Activated CD4-positive, alpha-beta T cell treated with anti-CD3 and anti-CD28 coated beads for 1 hour (primary cell): ENCODE measurements at places on chromosomes 7 and 10.

DNA sequence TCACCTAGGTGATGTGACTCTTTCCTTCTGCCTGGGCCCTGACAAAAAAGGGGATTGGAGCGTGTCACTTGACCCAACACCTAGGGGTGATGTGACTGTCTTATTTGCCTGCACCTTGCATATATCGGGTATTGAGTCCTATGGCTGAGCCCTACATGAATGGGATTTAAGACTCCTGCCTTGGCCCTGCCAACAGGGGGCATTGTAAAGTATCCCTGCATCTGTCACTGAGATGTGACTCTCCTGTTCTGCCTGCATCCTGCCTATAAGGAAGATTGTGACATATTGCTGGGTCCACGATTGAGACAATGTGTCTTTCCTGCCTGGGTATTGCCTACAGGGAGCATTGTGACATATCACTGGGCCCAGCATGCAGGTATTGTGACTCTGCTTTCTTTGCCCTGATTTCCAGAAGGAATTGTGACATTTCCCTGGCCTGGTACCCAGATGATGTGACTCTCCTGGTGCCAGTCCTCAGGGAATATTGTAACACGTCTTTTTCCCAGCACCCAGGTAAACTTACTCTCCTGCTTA is 14.2 kb upstream of the ZNF107 start:
- DNase-seq, result no peak

DNA sequence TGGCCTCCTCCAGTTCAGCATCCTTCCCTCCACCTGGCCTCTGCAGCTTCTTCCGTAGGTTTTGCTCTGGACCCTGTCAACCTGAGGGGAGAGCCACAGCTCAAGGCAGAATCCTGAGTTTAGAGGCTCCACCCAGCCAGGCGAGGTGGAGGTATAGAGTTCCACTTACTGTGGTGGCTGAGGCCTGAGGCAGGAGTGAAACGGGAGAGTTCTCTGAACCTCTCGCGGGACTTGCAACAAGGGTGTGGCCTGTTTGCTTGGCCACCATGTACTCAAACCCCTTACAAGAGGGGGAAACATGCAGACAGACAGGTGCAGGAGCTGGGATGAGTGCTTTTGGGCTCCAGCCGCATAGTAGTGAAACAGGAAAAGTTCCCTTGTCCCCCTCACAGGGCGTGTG is 154.0 kb upstream of the C7orf33 start:
- no peak for DNase-seq

- no peak for DNase-seq
Measured at GRCh38 chr7:143455942-143456341, 12.7 kb downstream of the TAS2R60 start.

GRCh38 chr7:159249671-159250070 is 105.0 kb upstream of the VIPR2 start:
- no peak for DNase-seq
